ENCODE measurements at places on chromosomes 7 and 10.

DNA sequence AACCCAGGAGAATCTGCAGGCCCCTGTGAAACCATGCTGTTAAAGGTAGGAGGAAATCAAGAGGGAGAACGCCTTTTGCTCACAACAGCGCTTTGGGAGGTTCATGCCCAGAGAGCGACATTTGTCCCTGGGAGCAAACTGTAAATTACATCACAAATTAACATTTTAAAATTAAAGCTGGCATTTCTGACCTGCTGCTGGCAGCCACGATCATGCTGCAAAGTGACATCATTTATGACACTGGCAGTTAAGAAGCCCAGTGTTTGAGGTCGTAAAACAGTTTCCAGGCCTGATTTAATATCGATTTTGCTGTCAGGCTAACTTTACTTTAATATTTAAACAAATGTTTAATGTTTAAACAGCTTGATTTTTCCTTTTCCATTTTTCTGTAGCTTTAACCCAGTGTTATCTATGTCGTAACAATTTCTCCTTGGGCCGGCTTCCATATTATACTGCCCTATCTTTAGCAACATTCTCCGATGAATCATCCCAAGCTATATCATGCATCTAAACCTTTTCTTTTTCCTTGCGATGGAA is 86.5 kb upstream of the NPVF start:
- DNase-seq, result no peak

DNA sequence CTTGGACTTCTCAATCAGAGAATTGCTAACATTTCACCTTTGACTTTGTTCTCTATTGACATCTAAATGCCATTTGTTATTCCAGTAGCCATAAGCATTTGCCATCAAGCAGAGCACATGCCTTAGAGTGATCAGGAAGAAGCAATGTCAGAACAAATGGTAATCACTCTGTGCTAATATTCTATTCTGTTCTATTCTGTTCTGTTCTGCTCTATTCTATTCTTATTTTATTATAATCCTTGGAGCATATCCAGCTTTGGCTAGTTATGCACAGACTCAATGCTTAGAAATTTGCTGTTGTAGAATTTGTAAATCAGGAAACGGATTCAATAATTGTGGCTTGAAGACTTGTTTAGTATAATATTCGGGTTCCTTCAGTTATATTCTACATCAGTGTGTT is 175.4 kb downstream of the EXOC4 start:
- DNase-seq, result no peak

DNA sequence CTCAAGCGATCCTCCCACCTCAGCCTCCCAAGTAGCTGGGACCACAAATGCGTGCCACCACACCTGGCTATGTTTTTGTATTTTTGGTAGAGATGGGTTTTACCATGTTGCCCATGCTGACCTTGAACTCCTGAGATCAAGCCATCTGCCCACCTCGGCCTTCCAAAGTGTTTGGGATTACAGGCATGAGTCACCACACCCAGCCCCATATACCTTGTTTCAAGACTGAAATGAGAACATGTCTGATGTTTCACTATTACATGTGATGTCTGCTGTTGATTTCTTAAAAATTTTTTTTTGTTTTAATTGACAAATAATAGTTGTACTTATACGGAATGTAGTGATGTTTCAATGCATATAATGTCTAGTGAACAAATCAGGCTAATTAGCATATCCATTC is 14.5 kb downstream of the KLHL7 start:
- no peak for DNase-seq

- DNase-seq, result no peak
Measured at GRCh38 chr10:90179696-90180407, 478.5 kb downstream of the KIF20B start.

GRCh38 chr10:27663621-27664020 is 82.0 kb downstream of the MKX start:
- no peak for DNase-seq

- DNase-seq, result no peak
Measured at GRCh38 chr7:34846976-34847375, 189.0 kb downstream of the NPSR1 start.

GRCh38 chr10:59148701-59149100 is 27.7 kb upstream of the PHYHIPL start:
- DNase-seq, result no peak

- no peak for DNase-seq
Measured at GRCh38 chr7:3488829-3489228, 187.8 kb downstream of the SDK1 start.

- no peak for DNase-seq
Measured at GRCh38 chr7:132112657-132113056, 463.6 kb downstream of the PLXNA4 start.

DNA sequence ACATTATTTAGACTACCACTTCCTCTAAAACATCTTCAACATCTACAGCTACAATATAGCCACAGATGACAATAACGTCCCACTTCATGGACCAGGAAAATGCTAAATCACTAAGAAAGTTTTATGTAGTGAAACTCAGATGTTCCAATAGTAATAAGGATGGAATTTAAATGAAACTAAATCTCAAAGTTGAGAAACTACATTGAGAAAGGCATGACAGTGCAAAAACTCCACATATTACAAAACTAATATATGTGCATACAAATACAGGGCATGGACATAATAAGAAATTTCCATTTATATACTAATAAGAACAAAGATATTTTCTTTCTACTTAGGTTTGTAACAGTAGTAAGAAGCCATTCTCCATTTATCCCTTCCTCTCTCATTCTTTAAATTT is 31.1 kb downstream of the POT1 start:
- no peak for DNase-seq

- DNase-seq, result no peak
Measured at GRCh38 chr10:25831080-25831479, 102.9 kb upstream of the MYO3A start.

DNA sequence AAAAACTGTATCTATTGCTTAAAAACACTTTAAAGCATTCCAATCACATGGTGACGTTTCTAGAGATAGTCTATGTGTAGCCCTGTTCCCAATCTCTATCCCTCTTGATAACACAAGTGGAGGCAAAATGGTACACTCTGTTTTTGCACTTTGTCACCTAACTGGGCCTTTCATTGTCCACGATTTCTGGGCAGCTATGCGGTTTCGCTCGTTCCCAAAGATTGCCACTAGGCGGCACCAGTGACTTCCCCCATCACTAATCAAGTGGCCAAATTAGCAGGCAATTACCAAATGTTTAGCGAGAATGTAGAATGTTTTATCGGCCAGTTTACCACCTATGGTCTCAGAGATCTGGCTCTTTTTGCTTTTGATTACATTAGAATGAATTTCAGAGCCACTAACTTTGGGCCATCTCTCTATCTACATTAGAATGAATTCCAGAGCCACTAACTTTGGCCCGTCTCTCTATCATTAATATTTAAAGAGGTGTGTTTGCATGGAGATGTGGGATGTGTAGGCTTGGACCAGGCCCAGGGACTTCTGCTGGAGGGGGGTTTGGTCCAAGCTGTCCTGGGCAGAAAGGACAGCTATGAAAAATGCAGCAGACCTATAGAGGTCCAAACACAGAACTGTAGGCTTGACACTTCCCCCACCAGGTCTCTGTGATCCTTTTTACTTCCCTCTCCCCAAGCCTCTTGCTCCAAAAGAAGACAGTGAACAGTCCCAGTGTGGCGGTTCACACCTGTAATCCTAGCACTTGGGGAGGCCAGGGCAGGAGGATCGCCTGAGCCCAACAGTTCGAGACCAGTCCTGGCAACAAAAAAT is 90.1 kb downstream of the EPC1 start:
- peak; percentile 53 for DNase-seq

Measured in stimulated activated CD4-positive, alpha-beta T cell treated with anti-CD3 and anti-CD28 coated beads, Interleukin-15, amount 100 ng/mL, for 1 hour (primary cell).